ENCODE measurements at places on chromosomes 5 and 9.

DNA sequence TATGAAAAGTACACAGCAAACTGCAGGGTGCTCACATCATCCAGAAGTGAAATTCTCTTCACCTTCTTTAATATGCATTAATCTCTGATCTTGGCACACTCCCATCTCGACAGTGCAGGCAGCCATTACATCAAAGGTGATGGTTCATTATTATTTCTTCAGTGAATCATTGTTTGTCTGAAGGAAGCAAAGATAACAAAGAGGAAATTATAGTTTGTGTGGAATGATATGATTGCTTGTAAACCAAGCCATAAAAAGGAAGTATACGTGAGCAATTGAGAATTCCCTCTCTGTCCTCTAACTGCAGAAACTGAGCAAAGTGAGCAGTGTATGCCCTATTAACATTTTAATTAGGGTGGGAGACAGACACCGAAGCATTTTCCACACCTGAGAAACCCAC is 171.6 kb upstream of the PPP1R2B start:
- DNase-seq, result no peak

GRCh38 chr9:69898714-69899209 is 78.1 kb downstream of the CFAP95 start:
- DNase-seq, result no peak

GRCh38 chr9:78788101-78788500 is 491.2 kb downstream of the PSAT1 start:
- DNase-seq, result no peak

GRCh38 chr5:94102849-94103248 is 361.4 kb upstream of the POU5F2 start:
- DNase-seq, result no peak

DNA sequence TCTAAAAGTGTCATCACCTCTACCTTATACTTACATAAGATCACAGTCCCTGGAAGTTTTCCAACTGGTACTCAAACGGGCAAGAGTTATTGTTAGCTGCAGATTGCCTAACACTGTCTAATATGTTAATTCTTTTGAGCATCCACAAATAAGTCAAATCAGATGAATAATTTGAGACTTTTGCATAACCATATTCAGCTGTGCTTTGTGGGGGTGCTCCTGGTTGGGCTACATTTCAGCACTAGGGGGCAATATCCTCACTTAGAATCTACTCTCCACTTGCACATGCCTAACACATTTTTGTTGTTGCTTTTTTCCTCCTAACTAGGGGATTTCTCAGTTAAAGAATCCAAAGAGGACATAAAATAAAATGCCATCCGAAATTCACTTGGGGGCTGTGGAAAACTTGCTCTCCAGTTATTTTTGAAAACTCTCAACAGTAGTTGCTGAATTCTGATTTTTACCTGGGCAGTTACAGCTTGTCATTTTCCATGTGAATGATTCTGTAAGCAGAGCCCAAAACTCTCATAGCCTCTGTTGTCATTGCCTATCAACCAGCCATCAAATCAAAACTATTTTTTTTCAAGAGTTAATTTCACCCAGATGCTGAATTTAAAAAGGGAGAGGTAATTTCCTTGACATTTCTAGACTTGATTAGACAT is 71.5 kb downstream of the TRIM36 start:
- peak; percentile 4 for DNase-seq

DNA sequence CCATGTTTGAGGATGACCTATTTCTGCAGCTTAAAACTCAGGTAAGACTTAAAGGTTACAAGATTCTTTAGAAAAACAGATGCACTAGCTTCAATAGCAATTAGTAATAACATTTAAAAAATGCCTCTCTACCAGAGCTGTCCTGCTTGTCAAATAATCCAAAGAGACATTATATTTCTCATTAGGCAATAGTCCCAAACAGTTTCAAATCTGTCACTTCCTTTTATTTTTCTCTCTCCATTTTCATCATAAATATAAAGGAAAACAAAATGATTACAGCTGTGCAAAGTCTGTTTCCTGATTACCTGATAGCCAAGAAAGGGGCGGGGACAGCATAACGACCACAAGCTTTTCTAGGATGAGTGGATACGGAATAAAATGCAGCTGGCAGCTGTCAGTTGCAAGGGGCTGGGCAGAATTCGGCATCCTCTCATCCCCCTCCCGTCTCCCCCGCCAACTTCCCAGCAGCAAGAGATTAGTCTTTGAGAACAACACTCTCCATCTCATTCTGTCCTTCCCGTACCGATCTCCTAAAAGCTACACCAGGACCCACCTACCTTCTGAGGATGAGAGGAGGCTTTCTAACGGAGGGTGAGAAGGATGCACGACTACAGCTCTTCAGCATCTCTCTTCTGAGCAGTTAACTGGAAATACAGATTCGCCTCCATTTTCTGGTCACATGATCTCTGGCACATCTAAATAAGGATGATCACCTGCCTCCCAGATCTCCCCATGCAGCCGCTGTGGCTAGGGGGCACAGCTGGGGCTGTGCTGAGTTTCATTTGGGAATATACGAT is 72.5 kb upstream of the PCA3 start:
- no peak for DNase-seq

- no peak for DNase-seq
These were observed 273.3 kb downstream of the AOPEP start for GRCh38 chr9:94999832-95000231.

DNA sequence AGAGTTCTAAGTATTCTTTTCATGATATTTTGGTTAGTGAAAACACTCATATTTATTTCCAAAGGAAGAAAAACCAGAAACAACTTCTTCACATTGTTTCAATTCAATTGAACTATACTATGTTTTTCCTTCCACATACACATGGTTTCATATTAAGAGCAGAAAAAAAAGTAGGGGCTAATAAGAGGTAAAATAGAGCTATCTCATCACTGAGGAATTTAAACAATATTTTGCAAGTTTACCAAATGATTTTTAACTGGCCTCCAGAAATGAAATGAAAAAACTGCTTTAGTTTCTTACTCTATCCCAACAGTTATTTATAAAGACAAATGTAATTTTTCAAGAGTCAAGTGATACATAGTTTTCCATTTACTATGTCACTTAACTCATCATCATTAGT is 233.5 kb downstream of the RFX3 start:
- no peak for DNase-seq
